ENCODE measurements at places on chromosomes 16 and 17.

DNA sequence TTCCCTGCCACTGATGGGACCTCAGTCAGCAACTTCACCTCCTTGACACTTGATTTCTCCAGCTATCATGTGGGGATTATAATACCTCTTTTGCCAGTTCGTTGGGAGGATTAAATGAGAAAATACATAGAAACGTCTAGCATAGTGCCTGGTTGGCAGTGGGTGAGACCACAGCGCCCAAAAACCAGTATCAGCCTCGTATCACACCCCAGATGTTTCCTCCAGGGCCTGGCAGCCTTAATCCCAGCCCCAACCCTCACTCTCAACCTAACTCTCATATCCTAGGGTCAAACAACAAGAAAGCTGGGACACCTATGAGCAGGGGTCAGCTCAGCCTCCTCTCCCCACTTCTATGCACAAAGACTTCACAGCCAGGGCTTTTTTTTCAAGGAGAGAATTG lies 14.0 kb upstream of the C16orf78 start:
- no peak for DNase-seq

DNA sequence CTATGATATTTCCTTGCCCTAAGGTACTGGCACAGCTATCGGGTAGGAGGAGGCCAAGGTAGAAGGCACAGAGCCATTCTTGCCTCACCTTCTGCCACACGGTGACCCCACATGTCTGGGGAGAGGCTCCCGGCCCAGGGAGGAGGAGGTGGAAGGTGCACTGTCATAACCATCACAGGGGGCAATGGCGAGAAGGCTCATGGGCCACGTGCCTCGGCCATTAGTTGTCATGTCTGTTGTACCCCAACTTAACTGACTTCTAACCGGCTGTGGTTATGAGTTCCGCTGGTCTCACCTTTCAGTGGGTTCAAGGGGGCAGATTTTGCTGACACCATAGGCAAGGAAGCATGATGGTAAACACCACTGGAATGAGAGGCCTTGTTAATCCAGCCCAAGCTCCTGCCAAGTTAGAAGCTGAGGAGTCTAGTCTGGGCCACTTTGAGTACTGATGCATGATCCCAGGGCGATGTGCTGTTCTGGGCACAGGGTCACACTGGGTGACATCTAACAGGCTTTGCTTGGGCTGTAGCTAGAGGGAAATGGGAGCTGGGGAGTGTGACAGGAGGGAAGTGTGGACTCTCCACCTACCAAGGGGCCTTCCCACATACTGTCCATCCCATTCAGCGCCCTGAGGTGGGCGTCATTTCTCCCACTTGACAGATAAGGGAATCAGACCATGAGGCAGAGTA lies 39.6 kb downstream of the HLF start:
- no peak for DNase-seq

GRCh38 chr16:11398136-11398535 lies 52.9 kb downstream of the RMI2 start:
- no peak for DNase-seq

DNA sequence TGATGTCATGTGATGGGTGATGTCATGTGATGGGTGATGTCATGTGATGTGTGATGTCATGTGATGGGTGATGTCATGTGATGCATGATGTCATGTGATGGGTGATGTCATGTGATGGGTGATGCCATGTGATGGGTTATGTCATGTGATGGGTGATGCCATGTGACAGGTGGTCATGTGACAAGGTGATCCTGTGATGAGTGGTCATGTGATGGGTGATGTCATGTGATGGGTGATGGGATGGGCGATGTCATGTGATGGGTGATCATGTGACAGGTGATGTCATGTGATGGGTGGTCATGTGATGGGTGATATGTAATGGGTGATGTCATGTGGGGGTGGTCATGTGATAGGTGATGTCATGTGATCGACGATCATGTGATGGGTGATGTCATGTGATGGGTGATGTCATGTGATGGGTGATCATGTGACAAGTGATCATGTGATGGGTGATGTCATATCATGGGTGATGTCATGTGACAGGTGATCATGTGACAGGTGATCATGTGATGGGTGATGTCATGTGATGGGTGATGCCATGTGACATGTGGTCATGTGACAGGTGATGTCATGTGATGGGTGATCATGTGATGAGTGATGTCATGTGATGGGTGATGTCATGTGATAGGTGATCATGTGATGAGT lies 17.2 kb downstream of the CD300LB start:
- no peak for DNase-seq

DNA sequence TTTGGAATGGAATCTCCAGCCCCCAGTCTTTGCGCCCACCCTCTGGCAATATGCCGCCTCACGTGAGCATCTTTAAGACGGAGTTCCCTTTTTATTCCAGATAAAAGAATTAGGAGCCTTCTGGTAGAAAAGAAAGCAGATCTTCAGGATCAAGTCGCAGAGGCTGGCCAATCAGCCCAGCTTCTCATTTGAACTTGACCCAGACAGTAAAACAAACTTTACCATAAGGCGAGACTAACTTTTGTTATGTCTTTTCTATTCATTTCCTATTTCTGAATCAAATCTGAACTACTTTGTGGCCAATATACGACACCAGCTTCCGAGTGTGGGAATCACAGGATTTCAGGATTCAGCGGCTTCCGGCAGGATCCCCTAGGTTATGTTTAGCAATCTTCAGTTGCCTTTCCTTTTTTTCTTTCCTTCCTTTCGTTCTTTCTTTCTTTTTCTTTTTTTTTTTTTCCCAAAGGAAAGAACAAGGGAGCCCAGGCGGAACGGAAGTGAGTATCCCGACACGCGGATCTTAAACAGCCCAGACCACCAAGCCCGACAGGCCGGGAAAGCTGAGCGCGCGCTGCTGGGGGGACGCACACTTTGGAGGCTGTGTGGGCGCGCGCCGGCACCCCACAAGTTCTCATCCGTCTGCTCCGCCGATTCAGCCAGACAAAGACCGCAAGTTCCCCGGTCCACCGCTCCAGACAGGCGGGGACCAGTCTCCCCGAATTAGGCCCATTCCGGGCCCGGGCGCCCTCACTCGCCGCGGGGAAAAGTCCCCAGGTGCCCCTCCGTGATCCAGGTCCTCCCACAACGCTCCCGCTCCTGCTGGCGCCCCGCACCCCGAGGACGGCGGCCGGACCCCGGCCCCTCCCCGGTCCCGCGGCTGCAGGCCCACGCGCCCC lies 633 bp downstream of the TBC1D16 start:
- DNase-seq: no peak

DNA sequence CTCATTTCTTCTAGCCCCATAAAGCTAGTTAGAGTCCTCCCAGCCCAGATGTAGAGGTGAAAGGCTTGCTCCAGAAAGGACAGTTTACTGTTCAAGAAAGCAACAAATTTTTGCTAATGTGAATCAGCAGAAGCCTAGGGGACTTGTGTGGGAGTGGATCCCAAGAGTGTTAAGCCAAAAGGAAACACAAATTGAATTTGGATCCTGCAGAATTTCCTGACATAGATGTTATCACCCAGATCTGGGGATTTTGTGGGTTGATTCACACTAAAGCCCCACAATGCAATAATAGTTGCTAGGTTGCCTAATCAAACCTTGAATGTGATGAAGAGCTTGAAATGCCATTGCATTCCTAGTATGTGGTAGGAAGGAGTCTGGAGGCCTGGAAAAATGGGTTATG lies 135.2 kb upstream of the HS3ST3A1 start:
- DNase-seq: no peak

DNA sequence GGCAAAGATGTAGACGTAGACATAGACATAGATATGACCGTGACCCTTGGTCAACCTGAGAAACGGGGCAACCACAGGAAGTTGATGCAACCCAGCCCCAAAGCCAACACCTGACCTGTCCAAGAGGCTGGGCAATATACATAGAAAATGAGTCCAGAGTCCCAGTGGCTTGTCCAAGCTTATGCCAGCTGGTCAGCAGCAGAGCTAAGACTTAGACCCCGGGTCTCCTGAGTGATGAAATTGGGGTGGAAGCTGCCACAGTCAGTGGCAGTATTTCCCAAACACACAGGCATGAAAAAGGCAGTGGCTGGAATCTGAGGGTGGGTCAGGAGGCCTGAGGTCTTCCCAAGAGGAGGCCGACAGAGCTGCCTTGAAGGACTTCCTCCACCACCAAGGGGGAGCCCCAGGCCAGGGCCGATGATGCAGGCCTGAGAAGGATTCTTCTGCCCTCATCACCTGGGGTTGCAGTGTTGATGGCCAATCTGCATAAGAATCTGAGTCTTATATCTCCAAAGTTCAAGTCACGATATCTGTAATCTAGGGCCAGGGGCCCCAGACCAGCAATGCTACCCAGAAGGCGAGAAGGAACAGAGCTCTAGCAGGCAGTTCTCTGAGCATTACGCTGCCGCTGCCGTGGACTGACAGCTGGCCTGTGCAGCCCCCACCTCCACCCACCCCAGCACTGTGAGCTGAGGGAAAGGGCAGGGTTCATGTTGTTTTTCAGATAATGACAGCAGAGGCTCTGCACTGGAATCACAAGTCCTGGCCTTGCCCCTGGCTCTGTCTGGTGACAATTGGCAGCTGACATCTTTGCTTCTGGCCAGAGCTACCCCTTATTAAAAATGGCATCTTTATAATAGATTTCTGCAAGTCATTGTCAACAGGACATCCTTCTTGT lies 72.7 kb downstream of the GNAO1 start:
- no peak for DNase-seq

DNA sequence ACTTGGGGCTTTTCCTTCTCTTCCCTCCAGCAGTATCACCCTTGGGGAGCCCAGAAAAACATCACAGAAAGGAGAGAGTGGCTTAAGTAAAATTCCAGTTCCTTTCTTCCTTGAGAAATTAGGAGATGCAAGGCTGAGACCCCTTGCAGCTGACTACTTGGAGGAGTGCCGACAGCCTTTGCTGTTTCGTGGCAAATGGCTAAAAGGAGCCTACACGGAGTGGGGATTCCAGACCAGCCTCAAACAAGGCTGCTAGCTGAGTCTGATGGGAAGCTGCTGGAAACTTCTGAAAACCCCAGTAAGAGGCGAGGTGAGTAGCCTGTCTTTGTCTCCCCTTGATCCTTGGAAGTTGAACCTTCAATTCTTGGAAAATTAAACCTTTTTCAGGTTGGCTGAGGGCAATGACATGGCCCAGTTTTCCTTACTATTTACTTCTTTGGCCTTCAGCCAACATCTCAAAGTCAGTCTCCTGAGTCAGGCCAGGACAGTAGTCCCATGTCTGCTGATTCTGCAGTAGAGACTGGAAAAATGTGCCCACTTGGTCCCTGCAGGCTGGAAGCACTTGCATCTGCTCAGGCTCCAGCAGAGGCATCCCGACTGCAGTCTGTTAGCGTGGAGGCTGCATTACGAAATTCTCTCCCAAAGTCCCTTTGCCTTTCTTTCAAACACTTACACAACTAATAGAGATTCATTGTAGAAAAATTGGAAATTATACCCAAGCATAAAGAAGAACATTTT lies 23.4 kb downstream of the SMIM36 start:
- no peak for DNase-seq

GRCh38 chr16:1333149-1333812 lies at the start of gene BAIAP3:
BAIAP3 (plus strand) TSS chr16:1333645; CDS start chr16:1338550, 4,905 bp downstream.
- DNase-seq: no peak

- DNase-seq: no peak
These were observed 25.2 kb upstream of the CFAP20 start for GRCh38 chr16:58154345-58154744.

DNA sequence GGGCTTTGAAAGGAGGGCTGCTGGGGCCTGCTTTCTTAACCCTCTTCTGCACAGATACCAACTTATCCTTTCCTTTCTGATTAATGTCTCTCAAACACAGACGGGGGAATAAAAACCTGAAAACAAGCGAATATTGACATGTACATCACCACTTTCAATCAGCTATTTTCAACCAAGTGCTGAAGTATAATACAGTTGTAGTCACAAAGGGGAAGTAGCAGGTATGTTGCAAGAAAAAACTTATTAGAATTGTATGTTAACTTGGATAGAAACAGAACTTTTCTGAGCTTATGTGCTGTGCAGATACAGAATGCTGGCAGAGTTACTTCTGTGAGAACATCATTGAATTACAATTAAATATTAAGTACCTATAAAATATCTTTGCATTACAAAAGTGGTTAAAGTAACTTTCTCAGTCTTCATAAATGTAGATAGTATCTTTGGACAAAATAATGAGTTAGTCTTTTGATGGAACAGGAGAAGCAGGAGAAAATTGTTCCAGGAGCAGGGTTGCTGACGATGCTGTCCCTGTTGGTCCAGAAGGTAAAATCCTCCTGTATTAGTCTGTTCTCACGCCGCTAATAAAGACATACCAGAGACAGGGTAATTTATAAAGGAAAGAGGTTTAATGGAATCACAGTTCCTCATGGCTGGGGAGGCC lies 59.5 kb downstream of the RPTOR start:
- DNase-seq: no peak

DNA sequence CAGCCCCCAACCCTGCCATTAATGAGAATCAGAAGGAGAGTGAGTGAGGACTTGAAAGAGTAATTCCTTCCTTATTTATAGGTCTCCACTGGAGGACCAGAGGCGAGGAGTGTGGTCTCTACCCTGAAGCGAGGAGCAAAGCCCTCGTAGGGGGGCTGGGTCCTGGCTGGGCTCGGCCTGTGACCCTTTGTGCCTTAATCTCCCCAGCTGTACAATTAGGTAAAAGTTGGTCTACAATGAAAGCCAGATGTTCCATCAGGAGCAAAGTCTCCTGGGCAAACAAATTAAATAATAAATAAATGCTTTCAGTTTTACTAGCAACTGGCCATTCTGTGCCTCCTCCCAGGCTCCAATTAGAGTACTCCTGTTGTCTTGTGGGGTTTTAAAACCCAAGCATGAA lies 523.5 kb upstream of the SALL1 start:
- no peak for DNase-seq

GRCh38 chr16:868386-868755 lies 67.8 kb upstream of the GNG13 start:
- DNase-seq: no peak

DNA sequence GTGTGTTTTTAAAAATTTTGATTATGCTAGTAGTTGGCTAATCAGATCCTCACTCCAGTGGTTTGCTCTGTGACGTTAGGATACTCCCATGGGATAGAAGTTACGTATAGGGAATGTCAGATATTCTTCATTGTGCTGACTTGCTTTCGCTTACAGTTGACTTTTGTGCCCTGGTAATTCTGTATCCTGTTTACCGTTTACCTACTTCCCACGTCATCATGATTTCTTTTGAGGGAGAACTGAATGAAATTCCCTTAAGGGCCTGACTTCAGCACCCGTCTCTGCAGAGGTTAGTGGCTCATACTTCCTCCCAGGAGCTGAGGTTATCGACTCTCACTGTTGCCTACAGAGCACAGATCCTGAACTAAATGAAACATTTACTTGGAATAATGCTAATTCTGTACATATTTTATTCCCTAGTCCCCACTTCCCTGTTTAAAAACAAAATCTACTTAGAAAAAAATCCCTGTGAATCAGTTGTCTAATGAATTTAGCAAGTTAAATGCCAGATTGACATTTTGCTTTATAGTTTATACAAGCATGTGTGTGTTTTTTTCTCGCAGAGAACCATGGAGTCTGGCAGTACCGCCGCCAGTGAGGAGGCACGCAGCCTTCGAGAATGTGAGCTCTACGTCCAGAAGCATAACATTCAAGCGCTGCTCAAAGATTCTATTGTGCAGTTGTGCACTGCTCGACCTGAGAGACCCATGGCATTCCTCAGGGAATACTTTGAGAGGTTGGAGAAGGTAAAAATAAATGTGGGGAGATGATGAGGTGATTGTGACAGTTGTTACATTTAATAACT lies 2.8 kb downstream of the PRKAR1A start:
- DNase-seq: no peak
